ENCODE measurements at places on chromosomes 6 and 20.

GRCh38 chr6:8536122-8536521 lies 100.8 kb upstream of the SLC35B3 start:
- no peak for DNase-seq

GRCh38 chr6:146587459-146587858 lies 11.3 kb upstream of the ADGB start:
- DNase-seq: no peak

DNA sequence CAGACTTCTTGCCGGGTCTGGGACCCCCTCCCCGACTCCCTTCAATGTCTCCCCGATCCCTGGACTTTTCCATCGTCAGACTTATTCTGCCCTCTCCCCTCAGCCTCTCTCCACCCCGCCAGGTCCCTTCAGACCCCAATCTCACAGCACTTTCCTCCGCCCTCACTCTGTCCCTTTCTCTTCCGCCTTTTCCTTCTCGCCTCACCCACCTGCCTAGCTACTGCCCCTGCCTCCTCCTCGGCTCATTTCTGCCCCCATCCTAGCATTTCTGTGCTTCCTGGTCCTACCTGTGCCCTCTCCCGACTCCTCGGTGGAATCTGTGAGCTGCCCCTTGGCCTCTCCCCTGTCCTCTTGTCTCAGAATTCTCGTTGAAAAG lies 616 bp downstream of the CHMP4B start:
- no peak for DNase-seq

DNA sequence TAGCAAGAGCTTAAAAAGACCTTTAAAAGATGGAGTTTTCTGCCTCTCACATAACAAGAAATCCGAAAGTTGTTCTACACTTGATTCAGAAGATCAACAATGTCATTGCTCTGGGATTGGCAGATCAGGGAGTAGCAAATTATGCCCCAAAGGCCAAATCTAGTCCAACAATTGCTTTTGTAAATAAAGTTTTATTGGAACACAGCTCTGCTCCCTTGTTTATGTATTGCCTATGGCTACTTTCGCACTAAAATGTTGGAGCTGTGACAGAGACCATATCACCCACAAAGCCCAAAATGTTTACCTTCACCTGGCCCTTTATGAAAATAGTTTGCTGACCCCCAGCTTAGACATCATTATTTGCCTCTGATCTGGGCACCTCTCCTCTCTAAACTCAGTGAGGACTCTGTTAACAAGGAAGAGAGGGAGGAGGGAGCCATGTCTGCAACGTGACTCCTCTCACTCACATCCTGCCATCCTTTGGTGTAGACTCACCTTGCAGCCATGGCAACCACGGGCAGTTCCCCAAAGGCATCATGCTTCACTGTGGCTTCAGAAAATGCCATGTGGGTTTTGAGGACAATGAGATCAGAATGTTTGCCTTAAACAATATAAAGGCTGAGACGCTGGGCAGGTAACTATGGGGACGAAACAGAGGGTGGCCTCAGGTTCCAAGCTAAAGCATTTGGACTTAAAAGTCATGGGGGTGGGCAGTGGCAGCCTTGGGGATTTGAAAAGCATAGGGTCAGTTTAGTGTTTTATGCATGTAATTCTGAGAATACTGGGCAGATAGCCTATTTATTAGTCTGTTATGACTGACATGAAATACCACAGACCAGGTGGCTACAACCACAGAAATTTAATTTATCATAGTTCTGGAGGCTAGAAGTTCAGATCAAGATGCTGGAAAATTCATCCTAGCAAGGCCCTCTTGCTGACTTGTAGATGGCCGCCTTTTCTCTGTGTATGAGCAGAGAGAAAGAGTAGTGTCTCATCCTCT lies 149.7 kb upstream of the TNFAIP3 start:
- DNase-seq: peak; percentile 99

- DNase-seq: no peak
These were observed 197.5 kb downstream of the ISM1 start for GRCh38 chr20:13418263-13419229.

DNA sequence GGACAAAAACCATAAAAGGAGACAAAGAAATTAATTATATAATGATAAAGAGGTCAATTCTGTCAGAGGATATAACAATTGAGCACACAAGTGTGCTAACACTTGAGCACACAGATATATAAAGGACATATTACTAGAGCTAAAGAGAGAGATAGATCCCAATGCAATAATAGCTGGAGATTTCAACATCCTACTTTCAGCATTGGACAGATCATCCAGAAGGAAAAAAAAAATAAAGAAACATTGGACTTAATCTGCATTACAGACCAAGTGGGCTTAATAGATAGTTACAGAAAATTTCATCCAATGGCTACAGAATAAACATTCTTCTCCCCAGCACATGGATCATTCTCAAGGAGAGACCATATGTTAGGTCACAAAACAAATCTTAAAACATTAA lies 9.9 kb downstream of the VNN1 start:
- no peak for DNase-seq

DNA sequence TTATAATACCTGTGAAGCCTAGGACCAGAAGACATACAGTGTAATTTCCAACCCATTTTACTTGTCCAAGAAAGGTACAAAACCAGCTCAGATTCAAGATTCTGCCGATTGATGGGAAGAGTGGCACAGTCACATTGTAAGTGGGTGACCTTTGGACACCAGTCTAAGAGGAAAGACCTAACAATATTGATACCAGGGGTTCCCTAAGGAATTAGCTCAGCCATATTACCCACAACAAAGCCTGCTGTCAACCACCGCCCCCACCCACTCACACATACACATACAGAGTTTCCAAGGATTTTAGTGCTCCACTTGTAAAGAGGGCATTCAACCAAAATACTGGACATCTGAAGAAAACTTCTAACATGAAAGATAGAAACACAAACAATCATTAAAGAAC lies 27.9 kb upstream of the TMEM181 start:
- DNase-seq: no peak

All from M059J (cell line).